ENCODE measurements at places on chromosomes 4 and X.

GRCh38 chr4:155530290-155530689 lies 136.4 kb upstream of the GUCY1A1 start:
- DNase-seq, result no peak

DNA sequence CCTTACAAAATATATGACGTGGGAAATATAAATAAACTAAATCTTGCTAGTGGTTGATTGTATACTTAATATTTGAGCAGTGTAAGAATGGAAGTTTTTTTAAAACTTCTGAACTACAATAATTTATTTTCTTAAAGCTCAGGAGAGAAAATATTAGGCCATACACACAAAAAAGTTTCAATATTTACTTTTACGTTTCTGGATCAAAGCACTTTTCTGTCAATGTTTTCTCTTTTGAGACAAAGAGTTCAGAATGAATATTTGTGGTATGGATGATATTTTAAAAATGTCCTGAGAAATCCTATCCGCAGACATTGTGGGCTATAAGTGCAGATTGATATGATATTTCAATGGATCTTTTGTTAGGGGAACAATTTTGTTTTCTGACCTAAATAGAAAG lies 109.9 kb downstream of the TLL1 start:
- DNase-seq, result no peak

DNA sequence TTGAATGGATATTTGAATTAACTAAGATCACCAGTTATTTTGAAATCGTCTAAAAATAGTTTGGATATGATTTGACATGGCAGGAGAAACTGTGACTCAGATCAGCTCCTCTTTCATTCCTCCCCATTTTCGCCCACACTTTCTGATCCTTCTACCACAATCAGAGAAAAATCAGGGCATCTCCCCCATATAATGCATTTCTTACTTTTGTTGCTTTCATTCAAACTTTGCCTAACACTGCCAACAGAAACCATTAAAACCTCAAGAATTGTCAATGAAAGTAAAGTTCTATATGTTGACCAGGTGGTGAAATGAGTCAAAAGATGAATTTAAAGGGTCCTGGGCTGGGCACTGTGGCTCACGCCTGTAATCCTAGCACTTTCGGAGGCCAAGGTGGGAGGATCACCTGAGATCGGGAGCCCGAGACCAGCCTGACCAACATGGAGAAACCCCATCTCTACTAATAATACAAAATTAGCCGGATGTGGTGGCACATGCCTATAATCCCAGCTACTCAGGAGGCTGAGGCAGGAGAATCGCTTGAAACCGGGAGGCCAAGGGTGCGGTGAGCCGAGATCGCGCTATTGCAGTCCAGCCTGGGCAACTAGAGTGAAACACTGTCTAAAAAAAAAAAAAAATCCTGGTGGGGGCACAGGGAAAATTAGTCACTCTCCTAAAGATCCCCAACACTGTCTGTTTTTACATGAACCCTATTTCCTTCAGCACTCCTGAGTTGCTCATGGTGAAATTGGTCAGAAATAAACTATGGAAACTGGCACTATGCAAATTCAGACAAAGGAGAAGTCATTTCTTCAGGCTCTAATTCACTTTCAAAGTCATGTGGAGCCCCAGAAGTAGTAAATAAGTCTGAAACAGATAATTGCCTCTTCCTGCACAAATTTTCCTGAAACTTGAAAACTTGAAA lies 122.8 kb upstream of the NOCT start:
- no peak for DNase-seq

GRCh38 chr4:153651587-153651986 lies 32.5 kb upstream of the TLR2 start:
- DNase-seq, result peak; percentile 77

DNA sequence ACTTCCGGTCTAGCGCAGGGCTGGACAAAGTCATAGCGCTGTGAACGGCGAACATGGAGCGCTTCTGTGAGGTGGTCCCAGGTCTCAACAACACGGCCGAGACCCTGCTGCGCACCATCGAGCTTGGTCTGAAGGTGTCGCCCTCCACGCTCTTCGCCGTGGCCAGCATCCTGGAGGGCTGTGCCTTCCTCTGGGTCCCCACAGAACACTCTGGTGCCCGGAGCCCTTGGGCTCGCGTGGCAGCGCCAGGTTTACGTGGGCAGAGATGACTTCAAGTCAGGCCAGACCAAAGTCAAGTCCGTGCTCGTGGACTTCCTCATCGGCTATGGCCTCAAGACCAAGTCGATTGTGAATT lies 128.6 kb downstream of the ANAPC4 start:
- no peak for DNase-seq

DNA sequence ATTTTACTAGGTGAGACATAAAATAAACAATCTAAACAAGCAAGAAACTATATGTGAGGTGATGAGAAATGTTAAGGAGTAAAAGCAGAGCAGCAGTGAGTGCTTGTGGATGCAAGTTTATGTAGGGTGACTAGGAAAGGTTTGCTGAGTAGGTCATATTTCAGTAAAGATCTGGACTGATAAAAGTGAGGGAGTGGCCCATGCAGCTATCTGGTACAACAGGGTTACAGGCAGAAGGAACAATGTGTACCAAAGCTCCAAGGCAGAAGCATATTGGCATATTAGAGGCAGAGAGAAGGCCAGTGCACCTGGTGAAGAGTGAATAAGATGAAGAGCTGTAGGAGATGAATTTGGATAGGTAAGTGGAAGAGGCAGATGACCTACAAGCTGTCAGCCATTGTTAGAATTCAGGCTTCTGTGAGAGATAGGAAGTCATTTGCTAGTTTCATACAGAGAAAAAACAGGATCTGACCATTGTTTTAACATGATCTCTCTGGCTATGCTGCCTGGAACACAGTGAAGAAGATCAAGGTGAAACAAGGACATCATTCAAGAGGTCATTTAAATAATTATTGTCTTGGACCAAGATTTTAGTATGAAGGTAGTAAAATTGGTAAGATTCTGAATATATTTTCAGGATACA lies 274.6 kb downstream of the ANKRD50 start:
- no peak for DNase-seq

GRCh38 chr4:122833999-122834398 lies 7.4 kb downstream of the FGF2 start:
- DNase-seq, result no peak

DNA sequence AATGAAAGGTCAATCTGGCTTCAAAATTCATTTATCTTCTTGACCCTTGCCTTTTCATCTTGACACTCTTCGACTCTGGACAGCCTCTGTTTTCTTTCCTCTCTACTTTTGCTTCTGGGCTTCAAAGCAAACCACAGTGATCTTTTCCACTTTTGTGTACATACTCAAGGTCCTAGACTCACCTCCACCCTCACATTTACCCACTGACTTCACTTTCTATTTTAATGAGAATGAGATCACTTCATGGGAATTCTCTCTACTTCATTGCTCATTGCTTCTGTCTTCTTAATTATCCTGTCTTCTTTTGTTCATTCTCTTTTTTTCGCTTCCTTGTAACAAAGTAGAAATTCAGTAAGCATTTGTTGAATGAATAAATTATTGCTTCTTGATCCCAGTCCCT lies 330.1 kb upstream of the HAND2 start:
- no peak for DNase-seq
